ENCODE measurements at places on chromosomes 2 and 18.

GRCh38 chr2:193276988-193277387, 1082.3 kb upstream of the TMEFF2 start:
- H3K27ac ChIP-seq, result no peak overlapping the region
- no peak overlapping the region for H3K4me3 ChIP-seq
- no peaks in the 10 kb centered on the region for H3K27me3 ChIP-seq
- DNase-seq, result no peak
- no peaks in the 10 kb centered on the region for H3K4me1 ChIP-seq
- no peaks in the 10 kb centered on the region for H3K36me3 ChIP-seq

GRCh38 chr2:2597712-2598111, 266.6 kb upstream of the MYT1L start:
- no peak overlapping the region for H3K27ac ChIP-seq
- H3K27me3 ChIP-seq, result peaks cover 11% of the 10 kb centered on the region
- no peaks in the 10 kb centered on the region for H3K36me3 ChIP-seq

DNA sequence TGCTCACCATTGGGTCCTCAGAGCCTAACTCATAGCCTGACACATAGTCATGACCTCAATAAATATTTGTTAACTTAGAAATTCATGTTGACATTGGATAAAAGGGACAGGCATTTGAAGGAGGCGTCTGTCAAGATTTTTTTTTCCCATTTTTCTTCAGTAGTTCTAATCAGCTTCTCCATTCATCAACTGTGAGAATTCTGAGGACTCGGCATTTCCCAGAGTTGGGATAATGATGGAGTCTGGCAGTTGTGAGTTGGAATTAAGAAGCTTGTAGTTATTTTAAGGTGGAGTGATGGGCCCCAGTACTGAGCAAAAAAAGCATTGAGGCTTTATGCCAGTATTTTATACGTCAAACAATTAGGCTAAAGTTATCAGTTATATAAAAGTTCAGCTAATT, 4.6 kb downstream of the SPATS2L start:
- no peak overlapping the region for H3K27ac ChIP-seq
- no peaks in the 10 kb centered on the region for H3K27me3 ChIP-seq
- no peak for DNase-seq

GRCh38 chr18:35062408-35062807, 21.2 kb downstream of the MAPRE2 start:
- no peaks in the 10 kb centered on the region for H3K36me3 ChIP-seq
- DNase-seq, result no peak
- H3K27me3 ChIP-seq, result no peaks in the 10 kb centered on the region
- no peaks in the 10 kb centered on the region for H3K4me1 ChIP-seq

DNA sequence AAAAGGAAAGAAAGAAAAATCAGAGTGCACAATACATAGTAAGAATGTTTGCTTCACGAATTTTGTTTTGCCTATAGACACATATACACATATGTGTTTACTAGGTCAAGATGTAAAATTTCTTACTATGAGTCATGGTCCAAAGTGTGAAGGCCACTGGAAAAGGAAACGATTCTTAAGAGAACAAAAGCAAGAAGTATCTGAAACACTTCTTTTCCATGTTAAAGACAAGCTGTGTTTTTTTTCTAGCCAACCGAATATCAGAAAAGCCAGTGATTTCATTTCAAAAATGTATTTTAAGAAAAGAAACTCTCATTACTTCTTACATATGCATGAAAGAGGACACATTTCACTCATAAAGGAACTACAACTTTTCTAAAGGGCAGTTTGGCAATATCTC, 24.9 kb downstream of the PECR start:
- no peaks in the 10 kb centered on the region for H3K27me3 ChIP-seq
- no peak for DNase-seq

DNA sequence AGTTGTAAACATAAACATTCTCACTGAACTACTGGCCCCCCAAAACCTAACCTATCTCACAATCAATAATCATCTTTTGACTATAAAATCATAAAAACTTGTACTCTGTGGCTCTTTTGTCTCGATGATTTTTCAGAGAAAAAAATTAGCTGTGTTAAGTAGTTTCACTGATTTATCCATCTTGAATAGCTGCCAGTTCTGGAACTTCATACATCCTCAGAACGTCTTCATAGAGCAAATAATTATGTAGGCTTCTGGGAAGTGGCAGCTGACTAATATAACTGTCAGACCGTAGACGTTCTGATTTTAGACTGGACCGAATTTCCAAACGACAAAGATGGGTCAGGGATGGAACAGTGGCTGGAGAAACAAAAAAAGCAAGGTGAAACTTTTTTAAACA, 97.3 kb upstream of the CHAC2 start:
- H3K27me3 ChIP-seq, result no peaks in the 10 kb centered on the region
- no peaks in the 10 kb centered on the region for H3K36me3 ChIP-seq
- no peak overlapping the region for H3K27ac ChIP-seq
- no peak for DNase-seq

DNA sequence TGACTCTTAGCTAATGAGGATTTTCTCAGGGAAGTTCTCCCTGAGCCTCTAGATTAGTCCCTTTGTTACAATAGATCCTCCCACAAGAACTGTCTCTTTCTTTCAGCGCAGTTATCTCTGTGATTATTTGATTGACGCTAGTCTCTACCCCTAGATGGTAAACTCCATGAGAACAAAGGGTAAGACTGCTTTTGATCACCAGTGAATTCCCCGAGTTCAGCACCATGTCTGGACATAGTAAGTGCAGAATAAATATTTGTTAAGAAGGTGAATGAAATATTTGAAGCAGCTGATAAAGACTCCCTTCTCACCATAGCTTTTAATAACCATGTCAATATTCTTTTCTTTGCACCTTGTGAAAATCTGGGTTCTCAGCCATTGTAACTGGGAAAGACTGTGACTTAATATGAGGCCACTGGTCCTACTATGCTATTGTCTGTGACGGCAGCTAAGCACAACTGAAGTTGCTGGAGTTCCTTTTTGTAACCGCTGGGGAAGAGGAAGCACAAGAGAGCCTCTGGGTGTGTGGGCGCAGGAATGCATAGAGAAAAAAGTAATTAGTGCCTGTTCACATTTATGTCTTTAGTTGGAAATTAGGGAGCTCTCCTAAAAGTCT, 214.7 kb downstream of the TGIF1 start:
- no peak for DNase-seq
- H3K27ac ChIP-seq, result peak overlapping the region; percentile 85
- no peaks in the 10 kb centered on the region for H3K27me3 ChIP-seq
- H3K4me3 ChIP-seq, result no peak overlapping the region
- H3K4me1 ChIP-seq, result peaks cover 65% of the 10 kb centered on the region

DNA sequence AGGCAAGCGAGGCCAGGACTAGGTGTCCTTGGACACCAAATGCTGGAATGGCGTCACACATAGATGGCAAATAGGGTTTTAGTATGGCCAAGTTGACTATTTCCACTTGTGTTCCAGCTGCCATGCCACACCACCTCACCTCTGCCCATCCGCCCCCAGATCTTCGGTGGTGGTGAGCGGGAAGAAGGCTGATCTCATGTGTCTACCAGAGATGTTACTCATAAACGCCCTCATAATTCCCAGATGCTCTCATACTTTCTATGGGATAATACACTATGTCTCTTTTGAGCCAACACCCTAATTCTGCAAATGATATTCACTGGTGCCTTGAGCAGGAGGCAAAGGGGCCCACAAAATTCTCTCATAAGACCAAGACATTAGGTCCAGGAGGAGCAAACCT, 281.1 kb upstream of the FN1 start:
- DNase-seq, result no peak
- no peak overlapping the region for H3K27ac ChIP-seq
- H3K27me3 ChIP-seq, result no peaks in the 10 kb centered on the region
- no peaks in the 10 kb centered on the region for H3K36me3 ChIP-seq
- no peaks in the 10 kb centered on the region for H3K4me1 ChIP-seq

DNA sequence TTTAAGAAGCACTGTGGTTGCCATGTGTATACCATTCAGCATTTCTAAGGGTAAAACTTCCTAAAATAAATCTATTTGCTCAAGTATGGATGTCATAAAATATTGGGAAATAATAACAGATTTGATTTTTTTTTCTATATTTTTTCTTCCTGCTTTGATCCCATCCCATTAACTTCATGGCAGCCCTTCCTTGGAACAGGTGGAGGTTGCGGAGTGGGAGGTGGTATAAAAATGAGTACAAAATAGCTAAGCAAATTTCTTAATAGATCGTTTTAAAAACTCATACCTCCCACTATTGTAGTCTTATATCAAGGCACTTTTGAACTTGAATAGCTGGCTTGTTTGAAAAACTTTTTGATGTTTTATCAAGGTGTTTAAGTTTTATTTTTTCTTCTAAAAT, 152.1 kb upstream of the KYNU start:
- H3K27me3 ChIP-seq, result no peaks in the 10 kb centered on the region
- no peak overlapping the region for H3K27ac ChIP-seq
- DNase-seq, result no peak
- no peaks in the 10 kb centered on the region for H3K36me3 ChIP-seq

DNA sequence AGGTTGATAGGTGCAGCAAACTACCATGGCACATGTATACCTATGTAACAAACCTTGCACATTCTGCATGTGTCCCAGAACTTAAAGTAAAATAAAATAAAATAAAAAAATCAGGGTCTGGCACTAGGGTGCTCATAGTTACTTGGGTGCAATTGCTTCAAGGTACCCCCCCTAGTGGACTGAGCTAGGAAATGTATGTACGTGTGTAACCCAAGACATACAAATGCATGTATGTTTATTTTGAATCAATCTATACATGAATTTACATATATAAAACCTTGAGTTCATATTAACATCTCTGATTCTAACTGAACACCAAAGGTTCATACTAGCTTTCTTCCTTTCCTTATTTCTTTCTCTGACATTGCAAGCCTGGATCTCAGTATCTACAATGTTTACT, 51.5 kb downstream of the USP37 start:
- no peak overlapping the region for H3K27ac ChIP-seq
- H3K36me3 ChIP-seq, result no peaks in the 10 kb centered on the region
- no peak overlapping the region for H3K4me3 ChIP-seq
- H3K4me1 ChIP-seq, result no peaks in the 10 kb centered on the region
- H3K27me3 ChIP-seq, result no peaks in the 10 kb centered on the region

GRCh38 chr2:22513563-22513962, 871.4 kb upstream of the KLHL29 start:
- H3K4me1 ChIP-seq, result no peaks in the 10 kb centered on the region
- no peak overlapping the region for H3K4me3 ChIP-seq
- DNase-seq, result no peak
- no peaks in the 10 kb centered on the region for H3K27me3 ChIP-seq
- no peaks in the 10 kb centered on the region for H3K36me3 ChIP-seq

DNA sequence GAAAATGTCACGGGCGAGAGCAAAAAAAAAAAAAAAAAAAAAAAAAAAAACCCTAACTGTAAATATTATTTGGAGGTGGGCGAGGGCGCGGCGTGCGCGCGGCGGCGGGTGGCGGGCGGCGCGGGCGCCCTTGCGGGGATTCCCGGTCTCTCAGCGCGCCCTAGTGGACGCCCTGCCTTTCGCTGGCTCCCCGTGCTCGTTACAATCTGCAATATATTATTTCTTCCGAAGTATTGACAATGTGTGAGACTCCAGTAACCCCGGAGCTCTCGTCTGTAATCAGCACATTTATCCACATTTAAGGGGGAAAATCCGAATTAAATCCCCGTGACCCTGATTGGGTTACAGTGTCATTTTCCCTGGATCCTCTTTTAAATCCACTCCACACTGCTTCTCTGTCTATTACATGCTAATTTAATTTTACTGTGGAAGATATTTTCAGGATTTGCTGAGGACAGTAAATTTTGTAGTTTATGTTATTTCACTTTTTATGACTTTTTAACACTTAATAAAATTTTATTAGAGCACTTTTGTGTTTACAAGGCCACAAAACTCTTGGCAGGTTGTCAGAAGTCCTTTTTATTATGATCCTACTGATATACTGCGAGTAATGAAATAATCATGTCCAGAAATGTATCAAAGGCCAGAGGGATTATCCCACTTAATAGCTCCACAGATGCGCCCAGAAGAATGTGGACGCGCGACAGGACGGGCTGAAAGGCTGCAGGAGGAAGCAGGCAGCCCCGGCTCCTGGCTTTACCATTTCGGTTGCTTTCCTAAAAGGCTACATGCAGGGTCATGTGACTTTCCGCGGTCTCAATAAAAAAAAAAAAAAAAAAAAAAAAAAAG, 369.1 kb downstream of the MTX2 start:
- no peaks in the 10 kb centered on the region for H3K36me3 ChIP-seq
- DNase-seq, result no peak
- H3K27me3 ChIP-seq, result no peaks in the 10 kb centered on the region
- peak overlapping the region; percentile 10 for H3K4me3 ChIP-seq

DNA sequence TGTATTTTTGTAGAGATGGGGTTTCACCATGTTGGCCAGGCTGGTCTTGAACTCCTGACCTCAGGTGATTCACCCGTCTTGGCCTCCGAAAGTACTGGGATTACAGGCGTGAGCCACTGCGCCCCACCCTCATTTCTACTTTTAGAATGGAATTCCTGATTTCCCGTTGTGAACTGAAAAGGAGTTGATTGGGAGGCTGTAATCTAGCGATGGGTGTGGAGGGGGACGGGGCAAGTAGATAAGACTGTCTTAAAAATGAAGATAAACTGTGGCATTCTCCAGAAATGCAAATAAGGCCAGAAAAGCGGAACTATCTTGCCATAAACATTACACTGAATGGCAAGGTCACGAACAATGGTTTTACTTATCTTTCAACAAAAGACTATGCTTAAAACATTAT, 135.4 kb downstream of the TRIB2 start:
- no peak overlapping the region for H3K27ac ChIP-seq
- peaks cover 19% of the 10 kb centered on the region for H3K4me1 ChIP-seq
- no peaks in the 10 kb centered on the region for H3K27me3 ChIP-seq

GRCh38 chr2:212908682-212909435, 242.6 kb downstream of the IKZF2 start:
- no peaks in the 10 kb centered on the region for H3K4me1 ChIP-seq
- no peak overlapping the region for H3K27ac ChIP-seq
- DNase-seq, result no peak
- H3K36me3 ChIP-seq, result no peaks in the 10 kb centered on the region
- no peaks in the 10 kb centered on the region for H3K27me3 ChIP-seq

- H3K27me3 ChIP-seq, result no peaks in the 10 kb centered on the region
- DNase-seq, result no peak
- H3K36me3 ChIP-seq, result no peaks in the 10 kb centered on the region
These were observed 691 bp downstream of the KYNU start for GRCh38 chr2:142878031-142878678.

- peaks cover 28% of the 10 kb centered on the region for H3K4me1 ChIP-seq
- no peak overlapping the region for H3K4me3 ChIP-seq
- H3K27me3 ChIP-seq, result peaks cover 32% of the 10 kb centered on the region
- no peak overlapping the region for H3K27ac ChIP-seq
These were observed 13.4 kb upstream of the CELF4 start for GRCh38 chr18:37578886-37579513.

All from HCT116 (cell line).